ENCODE measurements at places on chromosomes 13 and 19.

DNA sequence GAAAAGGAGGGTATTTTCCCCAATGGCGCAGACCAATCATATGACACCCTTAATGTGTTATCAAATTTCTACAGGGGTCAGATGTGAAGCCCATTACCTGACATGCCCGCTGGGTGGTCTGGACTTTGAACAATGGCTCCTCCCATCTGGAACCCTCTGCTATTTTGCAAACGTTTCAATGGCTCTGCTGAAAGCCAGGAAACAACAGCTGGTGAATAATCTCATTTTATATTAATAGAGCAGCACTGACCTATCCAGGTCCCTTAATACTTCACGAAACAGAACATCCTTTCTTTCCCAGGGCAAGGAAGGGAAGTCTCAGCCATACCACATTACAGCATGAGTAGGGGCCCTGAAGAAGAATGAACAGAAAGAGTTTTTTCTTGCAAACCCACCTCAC, 20.3 kb upstream of the KPNA3 start:
- H3K36me3 ChIP-seq: no peaks in the 10 kb centered on the region
- H3K27ac ChIP-seq: no peak overlapping the region
- no peak for DNase-seq
- H3K4me1 ChIP-seq: no peaks in the 10 kb centered on the region

- peaks cover 15% of the 10 kb centered on the region for H3K4me1 ChIP-seq
- no peaks in the 10 kb centered on the region for H3K27me3 ChIP-seq
- H3K36me3 ChIP-seq: no peaks in the 10 kb centered on the region
- no peak overlapping the region for H3K4me3 ChIP-seq
- DNase-seq: no peak
- H3K27ac ChIP-seq: no peak overlapping the region
Observed at GRCh38 chr13:77479326-77479725, 56.2 kb upstream of the SCEL start.

DNA sequence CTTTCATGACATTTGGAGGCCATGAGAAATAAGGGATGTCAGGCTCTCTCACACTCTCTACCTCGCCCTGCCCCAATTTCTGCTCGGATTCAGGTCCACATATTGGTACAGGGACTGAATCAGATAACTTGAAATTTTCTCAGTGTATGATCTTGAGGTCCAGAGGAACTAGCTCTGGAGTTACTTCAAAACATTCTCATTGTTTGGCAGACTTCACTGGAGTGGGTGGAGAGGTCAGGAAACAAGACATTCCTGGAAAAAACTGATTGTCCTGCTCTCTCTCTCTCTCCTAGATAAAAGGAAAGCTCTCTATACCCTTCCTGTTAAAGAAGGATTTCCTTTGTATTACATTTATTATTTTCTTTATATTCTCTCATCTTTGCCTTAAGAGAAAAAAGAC, 428.1 kb upstream of the DACH1 start:
- no peaks in the 10 kb centered on the region for H3K27me3 ChIP-seq
- H3K27ac ChIP-seq: no peak overlapping the region
- no peaks in the 10 kb centered on the region for H3K4me1 ChIP-seq
- DNase-seq: no peak

- no peak for DNase-seq
- no peaks in the 10 kb centered on the region for H3K27me3 ChIP-seq
- H3K36me3 ChIP-seq: peaks cover 2% of the 10 kb centered on the region
Observed at GRCh38 chr13:45410001-45410400, 8.2 kb downstream of the SLC25A30 start.

DNA sequence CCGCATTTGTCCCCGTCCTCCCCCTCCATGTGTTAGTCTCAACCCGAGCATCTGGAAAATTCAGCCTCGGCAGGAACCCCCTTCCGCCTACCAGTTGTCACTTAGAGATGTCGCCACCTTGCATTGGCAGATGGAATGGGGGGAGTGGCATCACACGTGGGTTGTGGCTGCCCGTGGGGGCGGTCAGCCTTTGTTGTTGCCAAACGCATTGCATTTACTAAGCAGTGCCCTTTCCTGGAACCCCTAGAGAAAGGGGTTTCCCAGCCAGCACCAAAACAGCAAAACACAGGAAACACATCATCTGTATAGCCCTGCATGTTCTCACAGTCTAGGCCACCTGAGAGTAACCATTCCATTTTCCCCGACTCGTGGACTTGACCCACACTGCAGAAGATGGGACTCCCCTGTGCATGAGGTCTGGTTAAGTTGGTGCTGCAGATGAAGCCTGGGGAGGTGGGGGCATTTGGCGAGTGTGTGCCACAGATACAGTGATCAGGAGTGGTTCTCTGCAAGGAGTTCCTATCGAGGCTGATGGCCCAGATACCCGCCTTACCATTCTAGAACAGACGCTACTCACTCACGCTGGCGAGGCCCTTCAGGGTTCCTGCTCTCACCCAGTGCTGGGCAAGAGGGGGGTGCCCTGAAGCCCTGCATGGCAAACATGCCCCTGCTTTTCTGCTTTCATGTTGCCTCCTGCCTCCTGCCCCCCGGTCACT, 38.3 kb downstream of the TMED1 start:
- no peak for DNase-seq
- no peaks in the 10 kb centered on the region for H3K4me1 ChIP-seq
- no peak overlapping the region for H3K4me3 ChIP-seq
- H3K27me3 ChIP-seq: no peaks in the 10 kb centered on the region
- no peak overlapping the region for H3K27ac ChIP-seq

GRCh38 chr13:87080100-87080779, 590.9 kb upstream of the SLITRK5 start:
- H3K27me3 ChIP-seq: no peaks in the 10 kb centered on the region
- no peak for DNase-seq
- no peaks in the 10 kb centered on the region for H3K36me3 ChIP-seq

GRCh38 chr13:94550062-94550738, 45.8 kb downstream of the TGDS start:
- peak overlapping the region; percentile 85 for H3K4me3 ChIP-seq
- H3K27me3 ChIP-seq: no peaks in the 10 kb centered on the region
- H3K4me1 ChIP-seq: peaks cover 13% of the 10 kb centered on the region
- peak overlapping the region; percentile 94 for H3K27ac ChIP-seq
- no peaks in the 10 kb centered on the region for H3K36me3 ChIP-seq
